IMR-90 (cell line): ENCODE measurements at places on chromosomes 1 and 21.

- DNase-seq: no peak
Observed at GRCh38 chr1:73755649-73756048, 442.3 kb downstream of the LRRIQ3 start.

DNA sequence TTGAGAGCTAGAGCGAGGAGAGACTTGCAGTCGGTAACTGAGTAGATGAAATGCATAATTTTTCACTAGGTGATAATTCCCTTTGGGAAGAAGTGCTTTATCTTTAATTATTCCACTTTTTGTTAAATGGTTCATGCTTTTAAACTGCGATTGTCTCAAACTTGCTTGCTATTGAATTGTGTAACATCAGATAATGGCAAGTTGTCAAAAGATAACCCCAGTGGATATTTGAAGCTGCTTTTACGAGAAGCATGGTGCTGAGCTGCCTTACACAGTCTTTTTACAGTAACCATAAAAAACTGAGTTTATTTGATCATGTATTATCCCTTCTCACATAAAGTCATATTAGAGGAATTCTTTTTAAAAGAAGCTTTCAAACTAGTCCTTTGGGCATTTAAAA is 30.2 kb downstream of the TMEM50B start:
- no peak for DNase-seq

GRCh38 chr1:38291906-38292521 is 245.4 kb upstream of the POU3F1 start:
- no peak for DNase-seq

GRCh38 chr1:152182431-152182830 is 23.4 kb upstream of the RPTN start:
- no peak for DNase-seq

- no peak for DNase-seq
Observed at GRCh38 chr1:166627558-166627957, 211.7 kb upstream of the POGK start.

- DNase-seq: no peak
Observed at GRCh38 chr21:31845151-31845729, 27.6 kb upstream of the HUNK start.

- DNase-seq: no peak
Observed at GRCh38 chr1:167601442-167602383, 28.3 kb upstream of the RCSD1 start.

- DNase-seq: no peak
Observed at GRCh38 chr1:26946270-26946669, 14.0 kb downstream of the KDF1 start.

- DNase-seq: no peak
Observed at GRCh38 chr21:45262616-45263015, 25.1 kb downstream of the POFUT2 start.

- no peak for DNase-seq
Observed at GRCh38 chr1:11752359-11753088, 9.5 kb upstream of the C1orf167 start.

GRCh38 chr1:221687836-221688487 is 53.9 kb downstream of the DUSP10 start:
- no peak for DNase-seq

DNA sequence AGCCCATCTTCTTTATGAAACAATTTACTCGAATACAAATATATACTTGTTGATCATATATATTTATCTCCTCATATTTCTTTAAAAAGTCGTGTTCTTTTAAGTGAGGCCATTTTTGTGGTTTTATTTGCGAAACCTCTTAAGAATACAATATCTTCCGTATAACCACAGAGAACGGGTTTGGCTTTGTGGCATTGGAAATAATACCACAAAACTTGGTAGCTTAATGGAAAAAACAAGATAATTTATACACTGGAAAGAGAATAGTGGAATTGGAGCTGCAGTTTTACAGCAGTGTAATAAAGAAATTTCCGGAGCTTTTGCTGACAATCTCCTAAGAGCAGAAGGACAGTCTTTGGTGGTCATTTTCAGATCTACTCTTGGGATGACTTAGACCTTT is 29.4 kb downstream of the PTGFR start:
- DNase-seq: no peak

- DNase-seq: no peak
Observed at GRCh38 chr1:228029281-228029680, 22.5 kb downstream of the WNT3A start.

- DNase-seq: no peak
Observed at GRCh38 chr1:194062526-194062925, 876.1 kb upstream of the B3GALT2 start.

- no peak for DNase-seq
Observed at GRCh38 chr1:22398656-22399420, 52.8 kb upstream of the ZBTB40 start.

- DNase-seq: peak; percentile 27
Observed at GRCh38 chr1:1306070-1306660, 1.6 kb downstream of the ACAP3 start.

DNA sequence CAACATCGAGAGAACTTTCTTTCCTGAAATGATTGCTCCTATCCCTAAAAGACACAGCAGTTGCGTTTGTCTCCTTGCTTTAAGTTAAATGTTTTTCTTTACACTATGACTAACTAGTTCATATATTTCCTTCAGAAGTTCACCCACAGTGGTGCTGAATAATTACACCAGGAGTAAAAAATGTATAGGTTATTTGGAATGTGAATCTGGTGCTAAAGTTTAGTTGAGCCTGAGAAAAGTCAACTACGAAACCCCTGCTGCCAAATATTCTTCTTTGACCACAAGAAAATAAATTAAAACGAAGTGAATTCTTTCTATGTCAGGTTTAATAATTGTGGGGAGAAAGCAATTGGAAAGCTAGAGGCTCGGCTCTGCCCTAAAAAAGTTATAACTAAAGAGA is 52.8 kb downstream of the C4BPA start:
- DNase-seq: no peak

- DNase-seq: peak; percentile 72
Observed at GRCh38 chr1:100038660-100039287, 69.0 kb downstream of the SLC35A3 start.

- DNase-seq: no peak
Observed at GRCh38 chr1:37258068-37258467, 216.3 kb upstream of the ZC3H12A start.

GRCh38 chr1:198771563-198772153 is 132.8 kb downstream of the PTPRC start:
- DNase-seq: peak; percentile 56

- DNase-seq: no peak
Observed at GRCh38 chr1:32876341-32877210, 5.9 kb upstream of the FNDC5 start.

- DNase-seq: no peak
Observed at GRCh38 chr1:67350783-67351182, 43.1 kb downstream of the IL12RB2 start.

DNA sequence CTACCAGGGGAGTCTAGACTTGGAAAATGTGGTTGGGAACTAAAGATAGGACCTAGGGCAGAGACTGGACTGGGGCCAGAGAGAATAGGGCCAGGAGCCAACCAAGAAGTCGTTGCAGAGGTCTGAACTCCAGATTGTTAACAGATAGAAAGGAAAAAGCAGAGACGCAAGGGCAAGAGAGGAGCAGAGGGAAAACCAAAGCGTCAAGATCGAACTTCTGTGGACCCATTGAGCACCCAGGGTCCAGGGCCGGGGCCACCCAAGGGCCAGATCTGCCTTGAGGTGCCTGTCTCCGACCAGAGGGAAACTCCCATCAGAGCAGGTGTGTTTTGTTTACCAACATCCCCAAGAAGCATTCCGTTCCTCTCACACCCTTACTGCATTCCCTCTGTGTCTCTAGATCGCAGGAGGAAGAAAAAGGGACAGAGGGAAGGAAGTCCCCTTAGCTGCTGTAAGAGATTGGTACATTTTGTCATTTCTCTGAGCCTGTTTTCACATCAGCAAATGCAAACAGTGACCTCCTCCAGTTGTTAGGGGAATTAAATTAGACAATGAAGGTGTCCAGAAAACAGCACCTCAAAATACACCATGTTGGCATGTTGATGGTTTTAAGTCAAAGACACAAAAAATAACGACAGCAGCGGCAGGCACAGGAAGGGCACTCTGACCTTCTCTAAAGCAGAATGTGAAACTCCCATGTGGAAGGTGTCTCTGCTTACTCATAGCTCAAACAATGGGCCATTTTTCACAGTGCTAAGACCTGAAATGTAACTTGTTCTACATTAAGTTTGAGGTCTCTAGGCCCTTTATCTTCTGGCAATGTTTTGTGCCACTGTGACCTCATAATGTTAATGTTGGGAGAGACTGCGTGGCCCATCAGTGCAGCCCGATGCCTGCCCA is 105.8 kb upstream of the RAB4A start:
- no peak for DNase-seq

- no peak for DNase-seq
Observed at GRCh38 chr1:37410105-37410504, 64.3 kb upstream of the ZC3H12A start.

DNA sequence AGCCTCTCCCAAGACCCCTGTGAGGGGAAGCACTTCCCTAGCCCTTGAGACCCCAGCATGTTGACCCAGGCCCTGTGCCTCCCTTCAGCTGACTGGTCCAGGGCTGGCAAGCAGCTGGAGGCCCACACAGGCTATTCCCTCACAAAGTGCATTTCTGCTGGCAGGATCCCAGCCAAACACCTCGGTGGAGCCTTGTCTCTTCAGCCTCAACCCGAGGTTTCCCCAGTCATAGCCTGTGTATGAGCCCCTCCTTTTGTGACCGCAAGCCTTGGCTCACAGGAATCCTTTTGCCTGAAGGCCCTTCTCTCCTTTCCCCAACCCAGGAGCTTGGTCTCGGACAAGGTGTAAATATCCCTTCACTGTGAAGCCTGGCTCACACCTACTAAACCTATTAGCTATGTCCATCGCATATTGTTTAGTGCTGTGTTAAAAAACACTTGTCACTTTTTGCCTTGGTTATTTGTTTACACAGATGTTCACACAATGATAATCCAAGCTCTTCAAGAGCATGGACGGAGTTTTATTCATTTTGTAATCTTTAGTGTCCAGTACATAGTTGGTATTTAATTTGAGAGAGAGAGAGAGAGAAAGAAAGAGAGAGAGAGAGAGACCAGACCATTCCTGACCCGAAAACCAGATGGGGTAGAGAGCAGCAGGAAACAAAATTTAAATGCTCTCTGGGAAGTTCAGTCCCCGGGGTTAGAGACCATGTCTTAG is 8.5 kb upstream of the CD247 start:
- DNase-seq: no peak

DNA sequence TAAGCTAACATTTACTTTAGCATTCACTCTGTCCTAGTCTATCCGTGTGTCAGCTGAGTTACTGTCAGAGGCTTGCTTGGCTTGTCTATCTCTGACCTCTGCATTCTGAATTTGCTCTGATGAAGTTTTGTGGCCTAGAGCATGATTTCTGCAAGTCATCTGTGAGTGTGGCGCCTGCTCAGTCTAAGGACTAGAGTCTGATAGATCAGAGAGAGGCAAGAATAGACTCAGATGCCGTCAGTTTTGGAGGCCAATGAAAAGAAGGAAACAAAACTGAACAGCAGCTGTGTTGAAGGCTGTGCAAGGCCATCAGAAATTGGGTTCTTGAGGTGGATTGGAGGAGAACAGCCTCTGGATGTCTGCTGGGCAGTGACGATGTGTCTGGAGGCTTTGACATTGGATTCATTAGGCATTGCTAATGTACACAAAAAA is 573.1 kb downstream of the USP25 start:
- DNase-seq: peak; percentile 12

DNA sequence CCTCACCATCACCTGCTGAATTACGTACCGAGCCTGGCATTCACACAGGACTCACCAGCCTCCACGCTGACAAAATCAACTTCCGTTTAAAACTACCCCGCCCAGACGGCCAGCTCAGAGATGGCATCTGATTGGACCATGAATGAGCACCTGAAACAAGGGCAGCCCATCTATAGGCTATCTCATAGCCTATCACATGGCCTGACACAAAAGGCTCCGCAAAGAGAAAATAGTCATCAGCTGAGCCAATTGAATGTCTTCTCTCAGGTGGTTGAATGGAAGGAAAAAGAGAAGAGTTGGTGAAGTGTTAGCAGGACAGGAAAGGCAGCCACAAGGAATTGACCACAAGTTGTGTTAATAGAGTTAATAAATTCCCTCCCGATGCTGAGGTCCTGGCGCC is 50.6 kb upstream of the ZC3H12A start:
- no peak for DNase-seq
